AG09309 (cell line): ENCODE measurements at places on chromosomes 11 and 22.

- no peak for DNase-seq
Observed at GRCh38 chr11:120146413-120147093, 8.6 kb upstream of the TRIM29 start.

DNA sequence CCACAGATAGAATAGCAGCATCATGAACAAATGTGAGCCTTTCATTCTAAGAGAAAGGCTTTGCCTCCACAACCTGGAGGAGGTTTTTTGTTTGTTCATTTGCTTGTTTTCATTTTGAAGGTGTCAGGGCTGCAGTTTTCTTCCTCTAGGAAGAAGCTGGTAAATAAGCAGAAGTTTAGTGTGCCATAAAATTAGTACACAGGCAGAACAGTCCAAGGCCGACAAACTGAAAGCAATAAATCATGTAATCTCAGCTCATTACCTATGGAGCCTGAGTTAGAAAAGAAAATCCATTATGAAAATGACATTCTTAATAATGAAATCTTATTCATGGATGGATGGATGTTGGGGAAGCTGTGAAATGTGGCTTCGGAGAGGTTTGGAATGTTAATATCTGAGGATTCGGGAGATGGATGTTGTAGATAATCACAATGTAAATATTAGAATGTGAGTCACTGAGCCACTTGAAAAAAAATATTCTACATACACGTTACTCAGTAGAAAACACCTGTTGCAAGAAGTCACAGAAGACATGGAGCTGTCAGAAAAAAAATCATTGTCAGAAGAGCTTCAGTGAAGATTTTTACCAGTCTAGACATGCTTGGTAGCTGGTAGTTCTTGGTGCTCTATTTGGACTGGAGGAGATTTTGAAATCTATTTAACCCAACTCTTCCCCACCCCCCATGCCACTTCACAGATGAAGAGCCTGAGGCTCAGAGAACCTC is 15.0 kb upstream of the ZDHHC13 start:
- DNase-seq: no peak

DNA sequence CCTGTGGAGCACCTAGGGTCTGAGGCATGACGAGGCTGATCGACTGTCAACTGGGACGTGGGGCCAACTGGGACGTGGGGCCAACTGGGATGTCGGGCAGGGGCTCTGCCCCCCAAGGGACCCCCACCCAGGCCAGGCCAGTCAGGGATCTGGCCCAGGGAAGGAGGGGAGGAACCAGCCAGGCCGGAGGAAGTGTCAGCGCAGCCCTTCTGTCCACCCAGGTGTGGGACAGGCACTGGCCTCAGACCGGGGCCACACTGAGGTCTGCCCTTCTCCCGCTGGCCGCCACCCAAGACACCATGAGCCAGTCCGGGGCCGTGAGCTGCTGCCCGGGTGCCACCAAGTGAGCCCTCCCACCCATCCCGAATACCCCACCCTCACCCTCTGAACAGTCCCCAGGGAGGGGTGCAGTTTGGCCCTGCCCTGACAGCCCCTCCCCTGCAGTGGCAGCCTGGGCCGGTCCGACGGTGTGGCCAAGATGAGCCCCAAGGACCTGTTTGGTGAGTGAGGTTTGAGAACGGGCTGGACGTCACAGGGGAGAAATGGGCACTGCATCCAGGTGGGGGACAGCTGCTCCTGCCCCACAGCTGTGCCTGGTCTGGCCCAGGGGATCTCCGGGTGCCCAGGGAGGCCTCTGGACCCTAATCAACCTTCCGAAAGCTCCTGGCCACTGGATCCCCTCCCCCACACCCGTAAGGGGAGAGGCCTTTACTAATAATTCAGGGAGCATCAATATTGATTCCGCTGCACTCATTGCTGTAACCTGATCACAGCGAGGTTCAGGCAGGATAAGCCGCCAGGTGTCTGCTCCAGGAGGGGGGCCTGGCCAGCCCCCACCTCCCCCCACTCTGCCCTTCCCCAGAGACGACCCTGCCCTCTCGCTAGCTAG is 3.3 kb downstream of the EPS8L2 start:
- no peak for DNase-seq

- DNase-seq: no peak
Observed at GRCh38 chr11:131923309-131923708, 552.9 kb downstream of the NTM start.

- no peak for DNase-seq
Observed at GRCh38 chr22:16721961-16722360, 103.2 kb downstream of the XKR3 start.

DNA sequence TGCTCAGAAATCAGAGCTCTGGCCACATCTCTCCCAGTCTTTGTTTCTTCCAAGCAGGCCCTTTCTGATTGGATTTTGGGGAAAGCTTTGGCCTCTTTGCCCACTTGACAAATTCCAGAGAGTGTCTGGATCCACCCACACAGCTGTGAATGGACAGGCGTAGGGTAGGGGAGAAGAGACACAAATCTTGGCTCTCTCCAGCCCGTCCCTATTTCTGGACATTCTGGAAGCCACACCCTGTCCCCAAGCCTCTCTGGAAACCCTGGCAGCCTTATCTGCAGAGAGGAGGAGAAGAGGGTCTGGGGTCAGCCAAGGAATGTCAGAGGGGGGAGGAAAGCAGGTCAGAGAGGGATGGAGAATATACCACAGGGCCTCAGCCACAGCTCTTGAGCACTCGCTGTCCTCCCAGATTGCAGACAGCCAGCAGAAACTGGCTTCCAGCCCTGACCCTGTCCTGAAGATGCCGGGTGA is 59.5 kb upstream of the WNT11 start:
- DNase-seq: no peak

GRCh38 chr11:71095294-71095850 is 157.0 kb downstream of the SHANK2 start:
- DNase-seq: no peak

DNA sequence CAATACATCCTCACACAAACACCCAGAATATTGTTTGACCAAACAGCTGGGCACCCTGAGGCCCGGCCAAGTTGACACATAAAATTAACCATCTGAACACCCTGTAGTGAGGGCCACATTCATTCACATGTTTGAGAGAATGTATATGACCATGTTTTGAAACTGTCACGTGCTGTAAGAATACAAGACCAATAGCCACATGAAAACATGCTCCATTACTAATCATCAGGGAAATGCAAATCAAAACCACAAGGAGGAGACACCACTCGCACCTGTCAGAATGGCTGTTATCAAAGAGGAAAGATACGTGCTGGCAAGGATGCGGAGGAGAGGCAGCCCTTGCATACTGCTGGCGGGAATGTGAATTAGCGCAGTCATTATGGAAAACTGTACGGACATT is 38.3 kb upstream of the IGSF9B start:
- DNase-seq: no peak

DNA sequence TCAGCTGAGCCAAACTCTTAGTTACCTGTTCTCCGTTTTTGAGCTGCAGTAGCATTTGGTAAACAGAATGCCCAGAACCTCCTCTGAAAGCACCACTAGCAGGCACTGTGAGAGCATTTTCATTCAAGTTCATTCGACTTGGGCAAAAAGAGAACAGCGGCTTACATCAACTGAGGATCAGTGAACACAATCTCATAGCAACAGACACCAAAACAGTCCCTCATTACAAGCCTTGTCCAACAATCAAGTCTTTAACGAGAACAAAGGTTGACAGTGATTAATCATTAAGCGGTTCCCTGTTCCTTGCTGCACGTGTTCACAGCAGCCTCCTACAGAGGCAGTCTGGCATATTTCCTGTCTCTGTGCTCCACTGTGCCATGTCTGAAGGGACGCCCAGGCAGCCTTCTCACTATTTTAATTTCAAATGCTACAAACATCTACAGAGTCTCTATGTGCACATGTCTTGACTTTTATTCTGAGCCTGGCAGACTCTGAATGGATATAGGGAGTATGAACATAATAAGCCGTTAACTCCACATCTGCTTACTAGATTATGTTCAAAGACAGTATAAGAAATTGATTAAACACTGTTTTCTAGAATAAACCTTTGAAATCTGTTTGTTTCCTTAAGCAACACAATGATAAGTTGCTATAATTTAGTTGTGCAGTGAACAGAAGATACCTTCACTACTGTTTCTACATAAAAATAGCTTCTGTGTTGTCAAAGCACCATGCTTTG is 88.3 kb upstream of the MTMR2 start:
- DNase-seq: peak; percentile 47

- DNase-seq: no peak
Observed at GRCh38 chr11:116169776-116170175, 603.0 kb downstream of the BUD13 start.

DNA sequence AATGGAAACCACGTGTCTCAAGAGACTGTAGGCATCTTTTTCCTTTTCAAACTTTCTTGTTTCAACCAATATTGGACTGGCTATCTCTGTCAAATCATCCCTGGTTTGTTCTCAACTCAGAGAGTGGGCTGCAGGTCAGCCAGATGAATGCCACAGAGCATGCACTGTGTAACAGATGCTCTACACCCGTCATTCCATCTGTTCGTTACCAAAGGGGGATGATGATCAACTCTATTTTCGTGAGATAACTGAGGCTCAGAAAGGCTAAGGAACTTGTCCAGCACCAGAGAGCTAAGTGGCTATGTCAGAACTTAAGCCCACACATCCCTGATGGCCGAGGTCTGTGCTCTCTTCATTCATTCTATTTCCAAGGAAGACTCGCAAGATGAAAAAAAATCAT is 42.1 kb downstream of the SLC1A2 start:
- no peak for DNase-seq

DNA sequence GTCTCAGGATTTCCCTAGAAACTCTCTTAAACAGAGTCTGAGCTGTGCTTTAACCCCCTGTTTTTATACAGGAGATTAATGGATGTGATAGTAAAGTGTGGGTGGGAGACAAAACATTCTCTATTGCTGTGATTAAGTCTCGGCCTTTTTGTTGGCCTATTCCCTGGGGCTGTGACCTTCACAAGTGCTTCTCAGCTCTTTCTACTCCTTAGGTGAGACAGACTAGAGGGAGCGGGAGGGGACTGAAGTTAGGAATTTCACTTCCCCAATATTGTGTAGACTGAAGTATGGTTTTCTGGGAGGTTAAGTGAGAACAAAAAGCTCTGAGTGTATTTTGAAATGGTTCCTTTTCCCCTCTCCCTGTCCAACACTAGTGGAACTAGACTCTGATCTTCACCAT is 29.8 kb upstream of the OR8B8 start:
- DNase-seq: no peak

DNA sequence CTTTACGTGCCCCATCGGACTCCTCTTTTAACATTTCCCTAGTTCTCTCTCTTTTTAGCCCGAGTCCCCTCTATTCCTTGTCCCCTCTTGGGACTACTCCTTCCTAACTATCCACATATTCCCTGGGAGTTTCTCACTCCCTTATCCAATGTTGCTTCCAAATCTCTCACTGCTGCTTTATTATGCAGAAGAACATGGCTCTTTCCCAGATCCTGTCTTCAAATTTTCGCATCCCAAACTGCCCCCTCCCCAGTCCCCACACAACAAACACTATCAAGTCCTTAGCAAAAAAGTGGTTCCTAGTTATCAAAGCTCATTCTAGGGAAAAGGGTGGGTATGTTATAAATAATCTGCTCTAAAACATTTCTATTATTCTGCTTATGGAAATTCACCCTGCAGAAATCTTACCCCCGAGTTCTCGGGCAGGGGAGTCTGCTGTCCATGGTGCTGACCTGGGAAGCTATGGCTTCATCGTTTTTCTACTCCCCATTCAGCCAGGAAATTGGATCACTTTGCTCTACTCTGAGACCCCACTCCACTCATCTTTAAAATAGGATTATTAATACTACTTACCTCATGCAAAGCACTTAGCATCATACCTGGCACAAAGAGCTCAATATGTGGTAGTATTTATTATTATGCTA is 393.5 kb downstream of the BUD13 start:
- no peak for DNase-seq

- peak; percentile 86 for DNase-seq
Observed at GRCh38 chr11:93054881-93055280, 85.4 kb downstream of the MTNR1B start.

- no peak for DNase-seq
Observed at GRCh38 chr11:109237636-109238035, 184.4 kb upstream of the C11orf87 start.

- no peak for DNase-seq
Observed at GRCh38 chr22:35677460-35678187, 29.4 kb downstream of the APOL6 start.

DNA sequence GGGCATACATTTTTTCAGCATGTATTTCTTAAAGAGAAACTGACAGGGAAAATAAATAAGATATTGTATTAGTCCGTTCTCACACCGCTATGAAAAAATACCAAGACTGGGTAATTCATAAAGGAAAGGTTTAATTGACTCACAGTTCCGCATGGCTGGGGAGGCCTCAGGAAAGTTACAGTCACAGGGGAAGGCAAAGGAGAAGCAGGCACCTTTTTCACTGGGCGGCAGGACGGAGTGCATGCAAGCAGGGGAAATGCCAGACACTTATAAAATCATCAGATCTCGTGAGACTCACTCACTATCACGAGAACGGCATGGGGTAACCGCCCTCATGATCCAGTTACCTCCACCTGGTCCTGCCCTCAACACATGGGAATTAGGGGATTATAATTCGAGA is 44.2 kb downstream of the PPFIA1 start:
- DNase-seq: no peak

DNA sequence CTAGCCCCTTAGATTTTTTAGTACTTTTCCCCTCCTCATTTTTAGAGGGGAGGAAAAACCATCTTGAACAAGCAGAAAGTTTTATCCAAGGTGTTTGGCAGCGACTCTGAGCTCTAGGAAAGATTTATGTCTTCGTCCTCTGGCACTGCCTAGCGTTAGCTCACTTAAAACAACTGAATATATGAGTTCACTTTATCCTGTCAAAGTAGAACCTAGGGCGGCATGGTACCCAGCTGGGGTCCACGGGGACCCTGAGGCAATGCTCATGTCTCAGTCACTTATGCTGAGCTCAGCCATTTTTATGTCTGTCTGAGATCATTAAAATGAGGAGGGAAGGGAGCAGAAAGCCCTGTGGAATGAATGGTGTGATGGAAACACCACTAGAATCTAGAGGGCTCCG is 14.2 kb upstream of the VSIG10L2 start:
- DNase-seq: no peak

DNA sequence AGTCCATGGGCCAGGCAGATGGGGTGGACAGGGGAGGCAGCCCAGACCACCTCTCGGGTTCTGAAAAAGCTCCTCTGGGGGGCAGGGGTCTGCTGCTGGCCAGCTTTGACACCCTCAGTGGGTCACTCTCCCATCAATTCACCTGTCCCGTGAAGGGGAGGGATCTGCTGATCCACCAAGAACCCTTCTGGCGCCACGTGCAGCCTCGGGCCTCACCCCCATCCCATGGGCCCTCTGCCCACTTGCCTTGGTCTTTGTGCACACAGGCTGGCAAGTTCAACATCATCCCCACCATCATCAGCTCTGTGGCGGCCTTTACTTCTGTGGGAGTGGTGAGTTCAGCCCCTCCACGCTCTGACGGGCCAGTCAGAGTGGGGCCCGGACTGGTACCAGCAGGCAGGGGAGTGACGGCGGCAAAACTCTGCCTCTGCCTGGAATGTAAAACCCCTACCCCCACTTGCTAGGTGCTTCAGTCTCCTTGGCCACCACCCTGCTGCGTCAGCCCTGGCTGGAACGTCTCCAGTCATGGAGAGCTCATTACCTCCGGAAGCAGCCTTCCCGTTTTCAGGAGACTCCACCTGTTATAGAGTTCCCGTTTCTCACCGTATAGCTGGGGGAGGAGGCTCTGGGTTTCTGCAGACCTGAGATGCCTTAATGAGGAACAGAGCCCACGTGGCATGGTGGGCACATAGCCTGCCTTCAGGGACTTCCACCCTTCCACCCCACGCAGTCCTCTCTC is 12.7 kb downstream of the PRG3 start:
- DNase-seq: no peak

- no peak for DNase-seq
Observed at GRCh38 chr11:18173225-18173866, 709 bp downstream of the MRGPRX4 start.
